ENCODE measurements at places on chromosomes 11 and 22.

DNA sequence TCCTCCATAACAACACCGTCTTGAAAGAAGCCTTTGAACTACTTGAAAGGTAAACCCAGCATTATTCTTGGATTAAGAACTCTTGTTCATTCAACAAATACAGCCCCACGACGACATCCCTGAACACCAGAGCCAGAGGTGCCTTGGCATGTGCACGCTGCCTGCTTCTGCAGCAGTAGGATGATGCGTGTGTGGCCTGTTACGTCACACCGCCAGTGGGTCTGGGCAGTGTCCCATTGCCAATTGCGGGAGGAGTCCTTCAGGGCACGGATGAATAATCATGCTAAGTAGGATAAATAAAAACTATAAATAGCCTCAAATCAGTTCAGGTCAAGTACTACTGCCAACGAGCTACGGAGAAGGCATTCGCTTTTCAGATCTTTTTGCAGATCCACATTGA, 380.5 kb downstream of the SHANK2 start:
- DNase-seq = no peak

- no peak for DNase-seq
These were observed 1.5 kb upstream of the PICALM start for GRCh38 chr11:86070142-86071056.

DNA sequence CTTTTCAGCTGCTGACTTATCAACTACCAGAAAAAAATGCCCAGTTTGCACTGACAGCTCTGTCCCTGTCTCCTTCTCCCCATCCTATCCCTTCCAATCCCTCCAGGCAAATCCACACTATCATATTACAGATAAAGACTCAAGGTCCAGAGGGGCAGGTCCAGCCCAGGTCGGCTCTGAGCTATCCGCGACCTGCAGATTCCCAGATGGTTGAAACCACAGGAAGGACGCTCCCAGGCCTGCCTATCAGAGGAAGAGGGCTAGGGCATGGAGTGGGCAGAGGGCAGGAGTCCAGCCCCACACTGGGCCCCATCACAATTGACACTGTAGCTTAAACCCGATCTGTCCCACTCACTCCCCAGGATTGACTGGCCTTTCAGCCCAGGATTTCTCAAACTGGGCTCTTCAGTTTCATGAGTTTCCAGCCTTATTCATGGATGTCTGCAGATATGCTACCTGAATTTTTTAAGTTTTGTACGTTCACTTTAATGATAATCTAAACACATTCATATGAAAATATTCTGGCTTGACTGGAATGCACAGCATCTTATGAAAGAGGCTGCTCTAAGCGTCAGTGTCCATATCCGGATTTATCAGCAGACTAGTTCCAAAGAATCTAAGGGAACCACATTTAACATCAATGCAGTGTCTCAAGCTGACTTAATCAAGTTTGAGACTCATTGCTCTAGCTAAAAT, 16.4 kb upstream of the FCHSD2 start:
- DNase-seq = no peak

DNA sequence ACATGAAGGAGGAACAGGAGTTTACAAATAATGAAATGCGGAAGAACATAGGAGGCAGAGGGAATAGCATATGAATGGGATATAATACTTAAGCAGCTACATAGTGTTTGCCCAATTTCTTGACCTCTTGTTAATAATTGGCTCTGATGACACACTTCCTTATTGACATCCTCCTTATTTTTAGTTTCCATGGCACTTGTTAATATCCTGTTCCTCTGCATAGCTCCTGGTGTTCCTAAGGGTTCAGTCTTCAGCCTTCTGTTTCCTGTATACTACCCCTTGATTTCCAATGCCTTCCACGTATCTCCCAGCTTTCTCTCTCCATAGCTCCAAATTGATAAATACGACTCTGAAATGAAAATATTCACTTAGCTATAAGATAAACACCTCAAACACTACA, 663.8 kb upstream of the API5 start:
- DNase-seq = no peak

GRCh38 chr11:71321433-71322191, 69.2 kb upstream of the SHANK2 start:
- DNase-seq = no peak
